ENCODE measurements at places on chromosomes 16 and 17. TPM values are rescaled to one million over a fixed set of nuclear protein-coding genes. Genes with fewer than 3 reads are reported as not detected.
A peak's percentile ranks its signal among the peaks of the same experiment; 100 is the strongest.

Gene SHCBP1
- not detected for polyA plus RNA-seq

DNA sequence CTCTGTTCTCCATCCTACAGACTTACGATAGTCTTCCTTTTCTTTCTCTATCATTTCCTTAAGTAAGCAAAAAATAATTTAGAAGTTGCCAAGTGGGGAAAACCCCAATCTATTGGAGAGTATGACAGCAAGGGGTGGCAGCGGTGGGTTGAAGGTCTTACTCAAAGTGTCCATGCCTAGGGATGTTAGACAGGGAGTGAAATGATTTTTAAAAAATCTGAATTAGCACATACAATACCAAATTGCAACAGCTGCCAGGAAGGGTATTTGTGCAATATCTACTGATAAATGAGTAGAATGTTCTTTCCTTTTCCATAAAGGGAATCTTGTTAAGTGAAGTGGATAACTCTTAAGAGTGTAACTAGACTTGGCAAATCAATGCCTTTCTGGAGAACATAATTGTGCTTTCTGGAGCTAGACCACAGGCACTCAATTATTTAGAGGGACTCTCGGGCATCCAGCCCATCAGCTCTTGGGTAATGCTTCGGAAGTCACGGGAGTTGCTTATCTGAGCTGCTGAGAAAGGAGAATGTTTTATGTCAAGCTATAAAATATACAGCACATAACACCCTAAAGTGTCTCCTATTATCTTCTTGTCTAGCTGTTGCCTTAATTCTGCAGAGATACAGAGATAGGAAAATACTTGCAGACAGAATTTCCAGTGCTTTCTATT lies 151.5 kb downstream of the KCNJ2 start:
- no peak for DNase-seq

GRCh38 chr17:72677108-72677507 lies 415.4 kb downstream of the SLC39A11 start:
- DNase-seq, result no peak

DNA sequence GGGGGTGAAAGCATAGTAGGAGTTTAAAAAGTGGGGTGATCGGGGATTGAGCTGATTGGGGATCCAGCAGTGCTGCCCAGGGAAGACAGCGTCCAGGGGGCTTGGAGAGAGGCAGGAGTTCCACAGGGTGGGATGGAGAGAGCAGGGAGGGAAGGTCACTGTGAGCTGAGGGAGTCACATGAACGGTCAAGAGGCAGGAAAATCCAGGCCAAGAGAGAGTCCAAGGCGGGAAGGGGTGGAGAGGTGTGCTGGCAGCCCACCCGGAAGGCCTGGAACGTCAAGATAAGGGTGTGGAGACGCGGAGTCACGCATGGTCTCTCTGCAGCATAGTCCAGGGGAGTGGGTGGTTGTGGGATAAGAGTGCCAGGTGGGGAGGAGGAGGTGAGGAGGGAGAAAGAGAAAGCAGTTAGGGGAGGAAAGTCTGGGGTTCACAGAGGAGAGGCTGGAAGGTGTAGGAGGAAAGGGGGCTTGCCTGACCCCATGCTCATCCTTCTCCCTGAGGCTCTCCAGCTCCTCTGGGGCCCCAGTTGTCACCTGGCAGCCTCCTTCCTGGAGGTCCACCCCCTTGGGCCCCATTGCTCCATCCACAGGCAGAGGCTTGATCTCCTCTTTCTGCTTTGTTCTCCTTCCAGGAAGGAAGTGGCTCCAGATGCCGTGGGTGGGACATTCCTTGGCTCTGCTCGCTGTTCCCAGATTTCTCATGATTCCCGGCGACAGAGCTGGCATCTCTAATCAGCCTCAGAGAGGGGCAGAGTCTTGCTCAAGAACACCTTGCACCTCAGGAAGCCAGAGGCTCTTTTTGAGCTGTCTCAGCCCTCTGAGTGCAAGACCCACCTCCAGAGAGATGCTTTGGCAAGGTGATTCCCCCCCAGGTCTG lies 28.7 kb downstream of the CCR7 start:
- DNase-seq, result no peak

- no peak for DNase-seq
These were observed 93.6 kb downstream of the SPACA3 start for GRCh38 chr17:33085256-33085655.

GRCh38 chr16:17365591-17366298 lies 105.0 kb downstream of the XYLT1 start:
- no peak for DNase-seq

Gene SERPINF2
- 0.10 TPM for polyA plus RNA-seq

GRCh38 chr16:29994600-29995323 lies 655 bp downstream of the HIRIP3 start:
- no peak for DNase-seq

GRCh38 chr17:64202683-64203344 lies 60.2 kb downstream of the TEX2 start:
- DNase-seq, result no peak

DNA sequence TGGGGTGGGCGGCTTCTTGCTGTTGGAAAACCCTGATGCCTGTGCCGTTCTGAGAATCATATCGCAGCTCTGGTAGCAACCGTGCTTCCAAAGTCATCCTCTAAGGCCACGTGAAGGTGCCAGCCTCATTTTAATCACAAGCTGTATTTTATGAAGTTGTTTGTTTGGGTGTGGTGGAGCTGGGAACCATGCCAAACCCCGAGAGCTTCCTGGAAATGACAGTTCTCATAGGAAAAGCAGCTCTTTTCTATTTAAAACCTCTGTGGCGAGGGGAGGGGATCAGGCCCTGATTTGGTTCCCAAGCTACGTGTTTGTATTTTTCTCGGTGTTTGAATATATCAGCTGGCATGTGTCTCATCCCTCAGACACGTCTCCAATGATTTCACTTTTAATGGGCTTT lies 21.7 kb downstream of the KNOP1 start:
- DNase-seq, result peak; percentile 36

- DNase-seq, result no peak
These were observed 10.0 kb upstream of the MYCBPAP start for GRCh38 chr17:50498021-50498874.

GRCh38 chr17:42537156-42537805 lies 1.2 kb downstream of the NAGLU start:
- DNase-seq, result no peak

DNA sequence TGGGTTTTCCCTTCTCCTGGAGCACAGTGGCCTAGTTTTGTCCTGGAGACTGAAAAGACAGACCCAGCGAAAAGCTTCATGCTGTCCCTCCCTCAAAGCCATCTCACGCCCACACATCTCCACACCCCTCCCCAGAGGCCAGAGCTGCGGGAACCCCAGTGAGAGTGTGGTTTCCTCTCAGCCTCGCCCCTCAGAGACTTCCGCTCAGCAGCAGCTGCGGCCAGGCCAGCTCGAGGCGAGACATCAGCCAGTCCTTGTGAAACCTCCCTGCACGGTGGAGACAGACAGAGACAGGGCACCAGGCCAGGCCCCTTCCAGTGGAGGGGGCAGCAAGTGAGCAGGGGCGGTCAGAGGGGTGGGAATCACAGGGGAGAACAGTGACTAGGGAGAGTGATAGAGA lies 77.0 kb upstream of the TNRC6C start:
- DNase-seq, result peak; percentile 82

Gene E2F4
- polyA plus RNA-seq, result 40.7 TPM

Gene PRSS27
- not detected for polyA plus RNA-seq

- no peak for DNase-seq
These were observed 202.6 kb upstream of the MYOCD start for GRCh38 chr17:12463102-12463501.

DNA sequence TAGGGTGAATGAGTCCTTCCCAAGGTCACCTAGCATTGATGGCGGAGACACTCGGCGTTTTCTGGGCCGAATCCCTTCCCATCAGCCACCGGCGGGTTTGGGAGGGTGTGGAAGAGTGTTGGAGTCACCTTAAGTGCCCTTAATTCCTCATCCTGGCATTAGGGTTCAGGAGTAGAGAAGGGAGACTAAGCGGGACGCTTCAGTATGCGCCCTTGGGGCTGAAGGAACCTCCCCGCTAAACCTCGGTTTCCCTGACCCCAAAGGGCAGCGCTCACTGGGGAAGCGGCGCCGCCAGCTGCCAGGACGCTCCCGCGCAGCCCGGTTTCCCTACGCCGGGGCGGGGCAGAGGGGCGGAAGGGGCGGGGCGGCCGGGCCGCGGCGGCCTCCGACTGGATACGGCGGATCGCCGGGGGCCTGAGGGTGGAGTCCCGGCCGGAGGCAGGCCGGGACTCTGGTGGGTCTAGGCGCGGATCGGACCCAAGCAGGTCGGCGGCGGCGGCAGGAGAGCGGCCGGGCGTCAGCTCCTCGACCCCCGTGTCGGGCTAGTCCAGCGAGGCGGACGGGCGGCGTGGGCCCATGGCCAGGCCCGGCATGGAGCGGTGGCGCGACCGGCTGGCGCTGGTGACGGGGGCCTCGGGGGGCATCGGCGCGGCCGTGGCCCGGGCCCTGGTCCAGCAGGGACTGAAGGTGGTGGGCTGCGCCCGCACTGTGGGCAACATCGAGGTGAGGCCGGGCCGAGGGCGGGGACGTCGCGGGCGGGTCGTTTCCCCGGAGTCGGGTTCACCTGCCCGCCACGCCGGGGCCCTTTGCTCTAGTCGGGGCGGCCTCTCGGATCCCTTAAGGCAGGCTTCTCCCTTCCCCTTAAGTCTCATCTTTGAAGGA lies at the start of gene DHRS11:
DHRS11 (plus strand) TSS at position 446 of the 882 bp plus-strand sequence; CDS start at position 577, 131 bp downstream.
- peak; percentile 66 for DNase-seq

Gene CCL16
- polyA plus RNA-seq, result not detected

DNA sequence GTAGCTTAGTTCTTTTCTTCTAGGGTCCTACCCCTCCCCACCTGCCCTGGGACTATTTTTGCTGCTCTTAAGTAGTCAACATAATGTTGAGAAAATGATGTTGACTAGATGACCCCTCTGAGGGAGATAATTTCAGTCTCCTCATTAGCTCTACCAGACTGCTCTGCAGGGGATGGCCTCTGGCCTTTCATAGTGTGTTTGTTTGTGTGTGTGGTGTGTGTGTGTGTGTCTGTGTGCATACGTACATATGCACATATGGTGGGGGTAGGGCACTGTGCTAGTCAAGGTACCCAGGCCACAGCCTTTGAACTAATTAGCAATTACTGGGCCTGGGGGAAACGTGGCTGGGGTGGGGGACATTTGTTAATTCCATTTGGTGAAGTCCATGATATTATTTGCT lies 254.0 kb downstream of the SHISA9 start:
- DNase-seq, result no peak

DNA sequence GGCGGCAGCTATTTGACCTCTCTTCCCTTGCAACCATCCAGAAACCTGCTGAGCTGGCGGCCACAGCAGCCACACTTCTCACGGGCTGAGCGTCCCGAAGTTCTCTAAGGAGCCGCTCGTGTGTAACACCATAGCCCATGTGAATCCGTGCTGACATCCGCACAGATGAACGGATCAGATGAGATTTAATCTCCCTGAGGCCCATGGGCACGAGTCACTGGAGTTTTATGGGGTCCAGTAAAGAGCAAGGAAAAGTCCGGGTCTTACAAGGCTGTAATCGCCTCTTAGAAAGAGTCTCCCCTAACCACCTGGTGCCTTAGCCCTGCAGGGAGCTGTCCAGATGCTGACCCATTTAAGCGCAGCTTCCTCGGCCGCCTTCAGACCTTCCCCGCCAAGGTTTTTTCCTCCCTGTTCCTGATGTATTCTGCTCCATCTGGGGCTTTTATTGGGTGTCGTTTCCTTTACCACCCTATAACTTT lies 5.5 kb upstream of the CACNG5 start:
- DNase-seq, result no peak

DNA sequence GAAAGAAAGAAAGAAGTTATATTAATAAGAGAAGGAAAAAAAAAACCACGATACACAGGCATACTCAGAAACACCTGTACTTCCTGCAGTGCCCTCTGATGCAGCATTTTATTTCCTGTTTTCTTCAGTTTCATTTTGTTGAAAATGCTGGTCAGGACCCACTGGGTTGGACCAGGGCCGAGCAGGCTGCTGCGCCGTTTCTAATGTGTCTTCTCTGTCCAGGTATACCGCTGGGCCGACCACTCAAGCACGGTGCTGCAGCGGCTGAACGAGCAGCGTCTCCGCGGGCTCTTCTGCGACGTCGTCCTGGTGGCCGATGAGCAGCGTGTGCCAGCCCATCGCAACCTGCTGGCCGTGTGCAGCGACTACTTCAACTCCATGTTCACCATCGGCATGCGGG lies 8.3 kb downstream of the KLHL36 start:
- DNase-seq, result no peak

Gene FBXW10B
- polyA plus RNA-seq, result not detected

- no peak for DNase-seq
These were observed 26.0 kb downstream of the FCSK start for GRCh38 chr16:70480127-70481105.

Gene KLHL10
- not detected for polyA plus RNA-seq

Gene RCVRN
- polyA plus RNA-seq, result not detected

GRCh38 chr16:50534958-50535357 lies 13.2 kb upstream of the NKD1 start:
- no peak for DNase-seq

DNA sequence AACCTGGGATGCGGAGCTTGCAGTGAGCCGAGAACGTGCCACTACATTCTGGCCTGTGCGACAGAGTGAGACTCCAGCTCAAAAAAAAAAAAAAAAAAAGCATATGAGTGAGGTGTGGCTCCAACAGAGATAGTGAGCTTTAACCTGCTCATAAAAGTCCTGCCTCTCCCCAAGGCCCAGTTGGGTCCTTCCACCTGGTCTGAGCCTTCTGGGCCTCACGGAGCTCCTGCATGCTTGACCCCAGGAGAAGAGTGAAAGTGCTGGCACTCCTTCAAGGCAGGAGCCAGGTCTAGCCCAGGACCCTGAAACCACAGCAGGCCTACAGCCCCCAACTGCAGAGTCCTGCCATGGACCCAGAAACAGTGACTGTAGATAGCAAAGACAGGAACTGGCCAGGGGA lies 17.7 kb downstream of the HSD11B2 start:
- DNase-seq, result no peak

Gene ODAD4
- polyA plus RNA-seq, result not detected

Gene TBX2
- not detected for polyA plus RNA-seq

- no peak for DNase-seq
These were observed 21.3 kb upstream of the HEXD start for GRCh38 chr17:82396601-82397435.

Gene ARL5C
- polyA plus RNA-seq, result not detected

Gene DHRS7C
- polyA plus RNA-seq, result not detected

DNA sequence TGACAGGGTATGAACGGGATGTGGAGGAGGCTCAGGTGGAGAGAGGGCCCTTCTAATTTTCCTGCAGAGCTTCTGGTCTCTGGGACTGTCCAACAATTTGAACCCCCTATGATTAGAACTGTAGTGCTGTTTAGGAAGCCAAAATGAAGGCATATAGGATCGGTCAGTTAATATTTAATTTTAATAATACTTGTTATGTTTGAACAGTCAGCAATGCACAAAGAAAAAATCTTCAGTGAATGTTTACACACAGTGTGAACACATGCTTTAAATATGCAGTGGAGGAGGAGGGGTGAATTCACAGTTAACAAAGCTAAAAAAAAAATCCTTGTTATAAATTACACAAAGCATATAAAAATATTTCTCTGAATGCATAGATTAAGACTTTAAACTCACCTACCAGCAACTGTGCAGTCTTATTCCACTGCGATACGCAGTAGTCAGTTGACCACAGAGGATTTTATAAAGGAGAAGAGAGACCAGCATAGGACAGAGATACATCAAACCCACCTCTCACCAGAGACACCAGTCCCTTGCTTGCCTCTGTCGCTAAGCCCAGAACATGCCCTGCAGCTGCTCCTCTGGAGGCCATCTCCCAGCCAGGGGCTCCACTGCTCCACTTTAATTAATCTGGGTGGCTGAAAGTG lies 14.6 kb downstream of the ANKRD40 start:
- DNase-seq, result no peak

Gene SLC12A3
- polyA plus RNA-seq, result not detected

GRCh38 chr16:63283721-63284120 lies 1247.5 kb upstream of the CDH8 start:
- DNase-seq, result no peak
